NCI-H510A treated with DMSO at 0.1 percent for 48 hours (cell line): ENCODE measurements at places on chromosomes 5 and 9.

GRCh38 chr9:95887926-95888497 is 12.5 kb downstream of the ERCC6L2 start:
- DNase-seq = no peak

DNA sequence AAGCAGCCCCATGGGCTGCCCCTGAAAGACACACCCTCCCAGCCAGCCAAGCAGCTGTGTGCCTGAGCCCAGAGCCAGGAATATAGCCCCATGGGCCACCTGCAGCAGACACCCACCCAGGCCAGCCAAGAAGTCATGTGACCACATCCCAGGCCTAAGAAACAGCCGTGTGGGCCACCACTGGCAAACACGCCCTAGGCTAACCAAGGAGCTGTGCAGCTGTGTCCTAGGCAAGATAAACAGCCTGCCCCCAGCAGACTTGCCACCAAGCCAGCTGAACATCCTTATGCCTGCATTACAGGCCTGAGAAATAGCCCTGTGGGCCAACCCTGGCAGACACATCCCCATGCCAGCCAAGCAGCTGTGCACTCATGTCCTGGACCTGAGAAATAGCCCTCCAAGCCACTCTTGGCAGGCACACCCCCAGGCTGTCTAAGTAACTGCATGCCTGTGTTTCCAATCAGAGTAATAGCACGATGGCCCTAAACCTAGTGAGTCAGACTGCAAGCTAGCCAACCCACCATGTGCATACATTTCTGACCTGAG is 143.0 kb downstream of the ADAMTS6 start:
- DNase-seq = no peak

GRCh38 chr5:64532212-64532611 is 26.4 kb downstream of the RGS7BP start:
- DNase-seq = no peak

- DNase-seq = peak; percentile 53
These were observed 78.3 kb downstream of the CEP120 start for GRCh38 chr5:123344816-123345426.

GRCh38 chr9:93620881-93621820 is 44.8 kb downstream of the PHF2 start:
- DNase-seq = no peak

DNA sequence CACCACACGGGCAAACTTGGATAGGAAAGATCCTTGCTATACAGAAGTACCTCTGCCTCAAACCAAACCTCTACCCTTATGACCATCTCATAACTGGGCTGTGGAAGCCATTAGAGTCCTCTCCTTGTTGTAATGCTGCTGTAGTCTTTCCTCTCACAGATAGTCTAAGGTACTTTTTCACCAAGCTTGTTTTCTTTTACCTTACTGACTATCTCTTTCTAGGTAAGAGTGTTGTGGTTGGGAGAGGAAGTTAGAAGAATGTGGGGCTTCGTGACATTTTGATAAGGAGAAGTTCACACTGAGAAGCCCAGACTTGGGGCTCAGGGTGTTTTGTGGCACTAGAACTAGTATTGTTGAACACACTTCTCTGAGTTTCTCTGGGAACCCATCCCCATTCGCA is 8.9 kb downstream of the CFAP95 start:
- no peak for DNase-seq

DNA sequence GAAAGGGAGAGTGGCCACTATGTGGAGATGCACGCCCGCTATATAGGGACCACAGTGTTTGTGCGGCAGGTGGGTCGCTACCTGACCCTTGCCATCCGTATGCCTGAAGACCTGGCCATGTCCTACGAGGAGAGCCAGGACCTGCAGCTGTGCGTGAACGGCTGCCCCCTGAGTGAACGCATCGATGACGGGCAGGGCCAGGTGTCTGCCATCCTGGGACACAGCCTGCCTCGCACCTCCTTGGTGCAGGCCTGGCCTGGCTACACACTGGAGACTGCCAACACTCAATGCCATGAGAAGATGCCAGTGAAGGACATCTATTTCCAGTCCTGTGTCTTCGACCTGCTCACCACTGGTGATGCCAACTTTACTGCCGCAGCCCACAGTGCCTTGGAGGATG is 19.8 kb downstream of the RGMB start:
- DNase-seq = no peak

DNA sequence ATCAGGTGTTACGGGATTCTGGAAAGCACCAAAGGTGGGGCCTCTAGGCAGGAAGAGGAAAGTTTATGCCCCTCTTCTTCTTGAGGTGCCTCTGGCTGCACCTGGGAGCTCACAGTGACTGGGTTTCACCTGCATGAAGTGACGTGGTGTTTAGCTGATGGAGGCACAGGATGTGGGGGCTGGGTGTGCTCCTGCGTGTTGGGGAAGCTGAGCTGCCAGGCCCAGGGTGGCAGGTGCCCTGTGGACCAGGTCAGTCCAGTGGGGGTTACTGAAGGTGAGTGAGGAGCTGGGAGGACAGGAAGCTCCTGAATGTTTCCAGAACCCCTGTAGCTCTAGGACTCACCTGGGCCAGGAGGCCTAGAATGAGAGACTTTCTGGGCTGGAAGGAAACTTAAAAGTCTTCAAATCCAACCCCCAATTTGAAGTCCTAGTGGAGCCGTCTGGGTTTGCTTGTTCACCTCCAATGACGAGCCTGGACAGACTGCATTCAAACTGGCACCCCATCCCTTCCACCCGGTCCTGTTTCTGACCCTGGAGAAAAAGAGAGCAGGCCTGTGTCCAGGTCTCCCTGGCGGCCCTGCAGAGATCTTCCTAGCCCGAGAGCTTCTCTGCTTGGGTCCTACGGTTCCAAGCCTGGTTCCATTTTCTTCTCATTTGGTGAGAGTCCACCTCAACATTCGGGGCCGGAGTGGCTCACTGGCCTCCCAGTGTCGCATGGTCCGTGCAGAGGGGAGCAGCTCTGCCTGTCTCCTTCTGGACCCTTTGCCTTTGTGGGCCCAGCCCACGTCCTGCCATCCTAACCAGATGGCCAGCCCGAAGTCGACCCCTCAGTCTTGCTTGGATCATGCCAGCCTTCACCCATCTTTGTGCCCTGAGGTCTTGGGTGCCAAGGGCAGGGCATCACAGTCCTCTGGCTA is 22.3 kb downstream of the TRAF1 start:
- DNase-seq = peak; percentile 74

DNA sequence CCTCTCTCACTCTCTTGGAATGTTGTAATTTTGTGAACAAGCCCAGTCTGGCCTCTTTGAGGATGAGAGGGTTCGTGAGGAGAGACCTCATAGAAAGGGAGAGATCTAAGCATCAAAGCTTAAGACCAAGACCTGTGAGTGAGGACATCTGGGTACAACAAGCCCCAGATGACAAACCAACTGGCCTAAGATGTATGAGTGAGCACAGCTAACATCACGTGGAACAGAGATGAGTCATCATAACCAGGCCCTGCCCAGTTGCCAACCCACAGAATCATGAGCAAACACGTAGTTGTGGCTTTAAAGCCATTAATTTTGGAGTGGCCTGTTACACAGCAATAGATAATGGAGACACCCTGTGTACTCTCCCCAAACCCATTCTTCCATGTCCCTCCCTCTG is 439.1 kb upstream of the KIF2A start:
- no peak for DNase-seq

GRCh38 chr5:123282444-123282843 is 140.8 kb downstream of the CEP120 start:
- DNase-seq = no peak

- no peak for DNase-seq
These were observed 21.9 kb upstream of the MED10 start for GRCh38 chr5:6399980-6400910.

DNA sequence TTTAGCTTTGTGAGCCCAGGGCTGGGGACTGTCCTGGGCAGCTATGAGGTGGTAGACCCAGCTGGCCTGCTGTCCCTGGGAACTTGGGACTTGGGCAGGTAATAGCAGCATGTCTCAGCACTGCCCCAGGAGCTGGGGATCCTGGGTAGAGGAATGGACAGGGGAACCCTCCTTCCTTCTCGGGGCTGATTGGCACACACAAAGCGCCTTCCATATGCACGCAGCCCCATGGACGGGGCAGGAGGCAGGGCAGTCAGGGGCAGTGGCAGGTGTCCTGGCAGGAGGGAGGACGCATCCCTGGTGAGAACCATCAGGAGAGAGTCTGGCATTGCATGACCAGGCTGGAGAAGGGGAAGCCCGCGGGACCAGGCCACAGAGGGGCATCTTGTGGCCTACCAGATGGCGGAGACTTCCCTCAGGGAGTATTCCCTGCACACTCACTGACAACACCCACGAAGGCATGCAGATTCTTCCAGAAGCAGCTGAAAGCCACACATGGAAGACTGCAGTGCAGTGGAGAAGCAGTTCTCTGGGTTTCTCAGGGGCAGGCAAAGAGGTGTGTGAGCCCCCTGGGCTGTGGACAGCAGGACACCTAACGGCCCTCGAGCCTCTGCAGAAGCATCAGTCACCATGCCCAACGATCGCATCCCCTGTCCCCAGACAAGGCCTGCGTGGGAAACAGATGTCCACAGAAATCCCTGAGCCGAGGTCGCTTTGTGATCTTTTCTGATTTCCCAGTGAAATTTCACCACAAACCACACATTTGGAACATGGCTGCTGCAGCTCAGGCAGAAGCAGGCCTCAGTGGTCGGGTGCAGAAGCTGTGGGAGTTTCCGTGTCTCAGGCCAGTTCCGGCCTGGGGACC is 7.0 kb upstream of the NKD2 start:
- no peak for DNase-seq

- DNase-seq = peak; percentile 77
These were observed 1152.9 kb upstream of the CDH6 start for GRCh38 chr5:30040488-30041118.
